ENCODE measurements at places on chromosomes 3 and 15. TPM values are rescaled to one million over a fixed set of nuclear protein-coding genes. Genes with fewer than 3 reads are reported as not detected.

DNA sequence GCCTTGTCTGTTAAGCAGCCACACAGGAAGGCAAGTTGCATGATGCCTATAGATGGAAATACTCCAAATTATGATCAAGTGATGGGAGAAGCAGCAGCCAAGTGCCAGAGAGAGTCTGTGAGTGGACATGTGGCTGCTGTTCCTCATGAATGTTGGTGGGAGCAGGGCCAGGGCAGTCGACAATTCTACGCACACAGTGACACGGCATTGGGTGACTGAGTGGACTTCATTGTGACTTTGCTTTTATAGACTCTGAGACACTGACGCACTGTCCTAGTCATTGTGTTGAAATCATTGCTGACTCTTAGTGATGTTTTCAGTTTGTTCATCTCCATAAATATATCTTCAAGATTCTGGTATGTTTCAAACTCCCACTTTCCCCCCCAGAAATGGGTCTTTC is 246.3 kb upstream of the SEMA6D start:
- no peak for DNase-seq

- DNase-seq: no peak
Observed at GRCh38 chr3:153463895-153464294, 301.9 kb downstream of the RAP2B start.

CHRNA5 gene
- 6.4 TPM for polyA plus RNA-seq

DNA sequence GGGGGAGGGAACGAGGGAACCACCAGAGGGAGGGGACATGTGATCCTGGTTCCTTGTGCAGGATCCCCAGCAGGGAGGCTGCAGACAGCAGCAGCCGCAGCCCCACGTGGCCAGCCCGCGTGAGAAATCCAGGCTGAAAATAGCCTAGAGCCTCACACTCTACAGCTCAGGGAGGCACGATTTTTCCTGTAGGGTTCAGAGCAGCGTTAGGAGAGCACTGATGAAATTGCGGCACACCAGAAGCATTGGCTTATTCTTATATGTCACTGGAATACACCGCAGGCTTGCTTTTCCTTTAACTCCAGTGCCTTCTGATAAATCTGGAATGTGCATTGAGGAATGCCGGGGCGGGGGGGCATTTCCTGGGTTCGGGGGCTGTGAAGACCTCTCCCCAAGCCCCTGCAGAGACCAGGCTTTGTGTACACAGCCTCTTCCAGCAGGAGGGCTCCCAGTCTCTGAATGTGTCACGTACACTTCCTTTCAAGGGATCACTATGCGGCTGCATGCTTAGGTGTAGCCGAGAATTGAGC is 193.0 kb downstream of the ATP10A start:
- no peak for DNase-seq

SPESP1 gene
- 2.0 TPM for polyA plus RNA-seq

- no peak for DNase-seq
Observed at GRCh38 chr3:32316976-32317375, 74.7 kb upstream of the CMTM7 start.

DNA sequence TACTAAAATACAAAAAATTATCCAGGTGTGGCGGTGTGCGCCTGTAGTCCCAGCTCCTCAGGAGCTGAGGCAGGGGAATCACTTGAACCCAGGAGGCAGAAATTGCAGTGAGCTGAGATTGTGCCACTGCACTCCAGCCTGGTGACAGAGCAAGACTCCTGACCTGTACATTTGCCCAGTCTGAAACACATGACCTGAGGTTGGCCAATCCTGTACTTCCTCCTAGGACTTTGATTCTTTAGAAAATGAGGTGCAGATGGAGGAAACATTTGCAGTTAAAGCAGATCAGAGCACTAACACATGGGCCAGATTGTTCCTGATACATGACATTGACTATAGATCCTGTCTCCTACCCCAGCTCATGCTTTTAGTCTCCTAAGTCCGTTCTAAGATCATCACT is 28.9 kb upstream of the LPP start:
- no peak for DNase-seq

DNA sequence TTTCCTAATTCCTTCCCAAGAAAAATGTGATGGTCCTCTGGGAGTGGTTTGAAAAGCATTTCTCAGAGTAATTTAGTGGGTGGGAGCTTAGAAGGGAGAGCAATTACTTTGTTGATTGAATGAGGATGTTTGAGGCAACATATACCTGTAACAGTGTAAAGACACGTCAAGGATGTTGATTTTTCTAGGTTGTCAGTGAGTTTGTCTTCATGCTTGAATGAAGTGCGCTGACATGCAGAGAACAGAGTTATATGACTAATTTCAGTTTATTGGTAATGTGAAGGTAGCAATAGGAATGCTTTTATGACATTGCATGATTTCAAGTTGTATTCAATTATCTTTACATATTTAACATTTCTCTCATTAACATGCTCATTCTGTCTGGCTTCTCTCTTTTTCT is 286.9 kb downstream of the NFKBIZ start:
- DNase-seq: no peak

GRCh38 chr3:43485931-43486330 is 135.9 kb downstream of the ANO10 start:
- no peak for DNase-seq

DNA sequence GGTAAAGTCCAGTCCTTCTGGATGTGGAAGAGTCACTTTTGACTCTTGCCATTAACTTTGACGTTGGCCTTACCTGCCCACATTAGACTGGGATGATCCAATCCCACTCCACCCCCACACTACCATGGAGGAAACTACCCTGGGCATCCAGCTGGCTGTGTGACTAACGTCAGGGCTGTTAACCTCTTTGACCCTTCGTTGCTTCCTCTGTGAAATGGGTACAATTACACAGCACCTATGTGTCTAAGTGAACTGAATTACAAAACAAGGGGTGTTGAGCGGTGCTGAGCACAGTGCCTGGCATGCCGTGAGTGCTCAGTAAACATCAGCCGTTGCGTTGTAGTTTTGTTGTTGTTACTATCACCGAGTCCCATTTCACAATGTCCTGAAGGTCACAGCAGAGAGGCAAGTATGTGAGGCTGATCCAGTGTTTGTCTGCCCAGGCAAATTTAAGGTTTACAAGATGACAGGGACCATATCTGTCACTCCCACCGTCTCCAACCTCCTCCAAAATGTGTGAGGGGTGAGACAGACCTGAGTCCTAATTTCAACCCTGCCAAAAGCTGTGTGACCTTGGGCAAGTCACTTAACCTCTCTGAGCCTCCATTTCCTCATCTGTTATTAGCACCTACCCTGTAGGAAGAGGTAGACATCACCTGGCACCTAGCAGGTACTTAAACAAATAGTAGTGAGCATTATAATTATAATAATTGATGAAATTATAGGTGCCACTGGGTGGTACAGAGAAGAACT is 20.9 kb downstream of the WNT7A start:
- DNase-seq: no peak

SLC12A1 gene
- polyA plus RNA-seq: not detected

DNA sequence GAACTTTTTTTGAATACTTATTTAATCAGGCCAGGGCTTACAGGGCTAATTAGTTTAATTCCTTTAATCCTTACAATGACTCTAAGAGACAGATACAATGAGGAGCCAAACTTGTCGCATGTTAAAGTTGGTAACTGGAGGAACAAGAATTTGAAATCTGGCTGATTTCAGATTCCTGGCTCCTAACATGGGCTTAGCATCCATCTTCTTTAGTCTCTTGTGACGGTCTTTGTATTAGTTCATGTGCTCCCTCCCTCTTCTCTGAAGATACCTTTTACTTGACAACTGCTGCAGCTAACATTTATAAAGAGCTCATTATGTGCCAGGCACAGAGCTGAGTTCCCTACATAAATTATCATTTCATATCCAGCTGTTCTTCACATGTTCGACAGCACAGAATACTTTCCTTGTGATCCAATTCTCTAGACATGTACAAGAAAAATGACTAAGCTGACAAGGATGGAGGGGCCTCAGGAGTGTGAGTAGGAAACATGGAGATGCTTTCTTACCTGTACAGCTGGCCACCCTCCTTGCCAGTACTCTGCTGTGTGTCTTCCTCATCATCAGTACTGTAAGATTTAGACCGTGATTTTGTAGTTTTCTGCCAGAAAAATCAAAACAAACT is 206.8 kb upstream of the STRIT1 start:
- DNase-seq: no peak

EIF4E3 gene
- polyA plus RNA-seq: 1.3 TPM

KPNA4 gene
- 12.2 TPM for polyA plus RNA-seq

TRH gene
- polyA plus RNA-seq: not detected

CPNE9 gene
- not detected for polyA plus RNA-seq

GRCh38 chr3:184733181-184733580 is 21.3 kb upstream of the MAGEF1 start:
- no peak for DNase-seq

OXTR gene
- 0.08 TPM for polyA plus RNA-seq

TM6SF1 gene
- polyA plus RNA-seq: 33.0 TPM

POPDC2 gene
- polyA plus RNA-seq: 0.57 TPM

DNA sequence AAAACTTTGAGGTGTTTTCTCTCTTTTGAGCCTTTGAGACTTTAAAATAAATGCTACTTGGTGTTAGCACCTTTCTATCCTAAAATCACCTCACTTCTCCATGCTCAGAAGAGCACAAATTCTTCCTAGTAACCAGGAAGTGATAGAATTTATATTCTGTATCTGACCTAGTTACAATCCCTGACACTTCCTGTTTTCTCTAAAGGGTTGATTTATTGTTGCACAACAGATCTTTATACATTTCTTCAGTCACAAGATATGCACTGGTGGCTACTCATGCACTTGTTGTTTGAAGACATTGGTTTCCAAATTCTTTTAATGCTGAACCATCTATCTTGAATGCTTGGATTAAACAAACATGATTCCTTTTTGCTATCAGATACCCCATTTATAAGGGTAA is 47.2 kb upstream of the CNTN3 start:
- no peak for DNase-seq

- DNase-seq: no peak
Observed at GRCh38 chr3:101281521-101282030, 38.8 kb downstream of the IMPG2 start.

OR5K2 gene
- not detected for polyA plus RNA-seq

GRCh38 chr15:69751566-69751965 is 298.9 kb downstream of the RPLP1 start:
- no peak for DNase-seq

- no peak for DNase-seq
Observed at GRCh38 chr3:45080824-45081223, 54.7 kb downstream of the CLEC3B start.

DNA sequence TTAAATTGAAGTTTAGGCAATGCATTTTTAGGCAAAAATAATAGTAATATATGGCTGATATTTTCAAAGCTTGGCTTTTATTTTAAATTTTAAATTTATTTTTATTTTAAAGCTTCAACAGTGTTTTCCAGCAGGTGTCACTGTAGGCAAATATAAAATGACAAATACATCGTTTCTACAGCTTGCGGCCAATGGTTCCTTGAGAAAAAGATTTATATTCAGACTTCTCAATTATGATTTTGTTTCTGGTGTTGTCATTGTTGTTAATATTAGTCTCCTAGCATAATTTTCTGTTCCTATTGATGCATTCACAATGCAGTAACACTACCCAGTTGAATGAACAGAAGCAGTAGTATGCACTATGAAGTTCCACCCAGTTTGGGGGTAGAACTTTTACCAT is 220.7 kb upstream of the DNAJC19 start:
- peak; percentile 27 for DNase-seq

DNA sequence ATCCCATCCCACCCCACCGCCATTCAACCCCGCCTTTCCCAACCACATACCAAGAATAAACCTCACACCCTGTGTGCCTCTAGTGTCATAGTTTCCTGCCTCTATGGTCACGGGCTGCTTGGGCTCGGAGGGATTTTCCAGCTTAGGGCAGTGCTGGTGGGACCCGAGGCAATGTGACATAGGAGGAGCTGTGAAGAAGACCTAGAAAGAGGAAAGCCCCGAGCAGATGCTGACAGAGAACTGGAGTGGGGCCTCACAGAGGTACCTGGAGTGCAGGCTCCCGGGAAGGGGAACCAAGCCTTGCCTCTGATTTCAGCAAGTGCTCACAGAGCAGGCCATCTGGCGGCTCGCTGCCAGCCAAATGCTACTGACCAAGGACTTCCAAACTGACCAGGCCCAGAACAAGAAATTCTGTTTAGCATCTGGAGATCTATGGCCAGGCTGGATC is 27.5 kb downstream of the BHLHE40 start:
- no peak for DNase-seq

- no peak for DNase-seq
Observed at GRCh38 chr15:35186346-35186745, 101.3 kb upstream of the NANOGP8 start.

DNA sequence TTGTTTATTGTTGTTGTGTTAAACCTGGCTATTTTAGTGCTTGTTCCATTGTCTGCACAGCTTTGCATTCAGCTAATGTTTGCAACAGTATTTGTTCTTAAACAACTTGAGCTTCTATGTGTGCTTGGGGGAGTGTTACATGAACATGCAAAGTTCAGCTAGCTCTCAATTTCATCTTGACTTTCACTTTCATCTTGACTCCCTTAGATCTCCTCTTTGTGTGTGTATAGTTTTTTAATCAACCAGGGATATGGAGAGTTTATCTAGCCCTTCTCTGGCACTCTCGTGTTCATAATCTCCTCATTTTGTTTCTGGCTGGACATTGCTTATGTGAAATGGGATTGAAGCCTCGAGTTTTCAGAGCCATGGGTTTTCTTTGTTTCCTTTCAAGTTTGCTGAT is 212.4 kb upstream of the ZBTB20 start:
- peak; percentile 36 for DNase-seq

DNA sequence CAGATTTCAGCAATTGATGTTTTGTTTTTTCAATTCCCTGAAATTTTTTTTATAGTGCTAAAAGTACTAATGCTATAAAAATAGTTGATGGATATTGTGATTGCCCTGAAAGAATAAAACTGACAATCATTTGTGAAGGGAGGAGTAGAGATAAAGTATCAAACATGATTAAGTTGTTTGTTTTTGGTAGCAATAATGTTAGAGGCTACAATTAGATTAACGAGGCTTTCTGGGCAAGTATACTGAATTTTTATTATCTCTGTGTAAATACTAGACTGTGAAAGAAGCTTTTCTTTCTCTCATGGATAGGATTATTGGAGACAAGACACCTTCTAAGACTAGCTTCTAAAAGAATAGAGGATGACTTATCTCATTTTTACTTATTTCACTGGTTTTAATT is 15.6 kb downstream of the NR1D2 start:
- DNase-seq: no peak

WDR93 gene
- 0.07 TPM for polyA plus RNA-seq
